ENCODE measurements at places on chromosomes 13 and 19.

GRCh38 chr19:15252398-15253018, 20.3 kb upstream of the EPHX3 start:
- peak; percentile 39 for DNase-seq

DNA sequence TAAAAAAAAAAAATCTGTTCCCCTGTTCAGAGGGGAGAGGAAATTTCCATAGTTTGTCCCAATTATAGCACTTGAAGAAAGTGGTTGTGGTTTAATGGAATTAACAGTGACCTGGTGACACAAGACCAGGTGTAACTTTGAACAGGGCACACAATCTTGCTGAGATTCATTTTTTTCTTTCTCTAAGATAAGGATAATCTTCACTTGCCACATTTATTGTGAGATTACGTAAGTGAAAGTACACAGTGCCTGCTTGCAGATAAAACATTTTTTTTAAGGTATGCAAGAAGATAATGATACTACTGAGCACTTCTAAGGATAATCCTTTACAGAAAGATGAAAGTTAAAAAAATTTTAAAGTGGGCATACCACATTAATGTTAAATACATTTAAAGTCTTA, 448.1 kb downstream of the DIAPH3 start:
- no peak for DNase-seq

DNA sequence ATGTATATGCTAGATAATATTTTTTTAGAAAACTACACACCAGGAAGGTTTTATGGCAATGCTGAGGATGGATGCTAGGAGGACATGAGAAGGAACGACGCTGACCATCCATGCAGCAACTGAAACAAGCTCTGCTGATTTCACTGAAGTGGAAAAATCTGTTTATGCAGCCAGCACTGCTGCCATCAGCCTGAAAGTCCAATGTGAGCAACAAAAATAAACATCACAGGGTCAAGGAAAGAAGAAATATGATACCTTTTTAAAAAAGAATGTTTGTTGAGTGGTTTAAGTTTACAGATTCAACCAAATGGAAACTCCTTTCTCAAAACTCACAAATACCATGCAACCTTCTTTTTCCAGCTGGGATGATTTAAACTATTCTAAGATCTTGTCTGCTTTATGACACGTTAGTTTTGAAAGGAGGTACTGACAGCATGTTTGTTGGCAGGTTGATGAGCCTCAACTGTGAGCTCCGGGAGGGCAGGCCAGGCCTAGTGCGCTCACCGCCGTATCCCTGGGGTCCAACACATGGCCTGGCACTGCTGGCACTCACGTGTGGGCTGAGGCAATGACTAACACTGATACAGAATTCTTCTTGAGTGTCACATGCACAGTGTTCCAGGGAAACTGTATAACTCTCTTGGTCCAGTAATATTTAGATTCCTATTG, 46.8 kb downstream of the LATS2 start:
- DNase-seq = no peak

DNA sequence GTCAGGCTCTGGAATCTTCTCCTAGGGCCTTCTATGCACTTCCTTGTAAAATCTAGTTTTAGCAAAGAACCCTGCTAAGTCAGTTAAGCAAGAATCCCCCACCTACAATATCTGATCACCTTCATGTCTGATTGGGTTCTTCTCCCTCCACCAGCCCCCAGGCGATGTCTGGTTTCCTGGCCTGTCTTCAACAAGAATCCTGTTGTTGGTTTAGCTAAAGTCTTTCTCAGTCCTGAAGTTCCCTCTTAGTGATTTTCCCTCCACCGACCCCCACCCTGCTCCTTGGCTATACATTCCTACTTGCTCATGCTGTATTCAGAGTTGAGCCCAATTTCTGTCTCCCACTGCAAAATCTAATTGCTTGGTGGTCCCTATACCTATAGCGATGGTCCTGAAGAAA, 35.2 kb upstream of the SLC46A3 start:
- DNase-seq = no peak

DNA sequence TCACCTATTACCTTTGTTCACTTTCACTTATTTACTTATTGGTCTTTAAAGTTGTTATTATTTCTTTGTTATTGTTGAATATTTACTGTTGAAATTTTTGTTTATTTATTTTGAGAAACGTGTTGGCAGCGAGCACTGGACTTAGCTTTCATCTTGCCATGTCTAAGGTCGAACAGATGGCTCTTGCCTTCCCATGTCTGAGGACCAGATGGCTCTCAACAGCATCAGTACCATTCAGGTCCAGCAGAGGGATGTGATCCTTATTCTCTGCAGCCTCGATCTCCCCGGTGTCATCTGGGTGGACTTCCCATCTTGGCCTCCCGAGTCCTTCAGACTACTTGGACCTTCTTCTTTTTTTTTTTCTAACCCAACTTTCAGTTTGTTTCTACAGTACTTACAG, 1437.6 kb downstream of the UQCRFS1 start:
- no peak for DNase-seq

DNA sequence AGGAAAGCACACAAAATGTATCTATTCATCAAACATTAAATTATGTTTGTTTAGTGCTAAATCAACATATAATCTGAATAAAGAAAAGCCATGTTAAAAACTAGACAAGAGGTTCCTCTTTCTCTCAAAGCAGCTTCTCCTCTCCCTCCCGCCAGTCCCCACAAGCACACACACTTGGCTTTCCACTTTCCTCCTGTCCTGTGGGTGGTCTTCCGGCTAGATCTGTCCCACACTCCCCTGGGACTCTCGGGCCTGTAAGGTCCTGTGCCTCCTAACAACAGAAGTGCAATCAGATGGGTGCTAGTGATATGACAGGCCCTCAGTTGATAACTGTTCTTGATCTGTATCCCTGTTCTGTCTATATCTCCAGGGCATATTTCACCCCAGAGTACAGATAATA, 45.6 kb upstream of the RAP2A start:
- DNase-seq = no peak

GRCh38 chr19:50171752-50172151, 8.7 kb upstream of the IZUMO2 start:
- no peak for DNase-seq

GRCh38 chr19:6818246-6818645, 45.7 kb downstream of the VAV1 start:
- DNase-seq = peak; percentile 20

DNA sequence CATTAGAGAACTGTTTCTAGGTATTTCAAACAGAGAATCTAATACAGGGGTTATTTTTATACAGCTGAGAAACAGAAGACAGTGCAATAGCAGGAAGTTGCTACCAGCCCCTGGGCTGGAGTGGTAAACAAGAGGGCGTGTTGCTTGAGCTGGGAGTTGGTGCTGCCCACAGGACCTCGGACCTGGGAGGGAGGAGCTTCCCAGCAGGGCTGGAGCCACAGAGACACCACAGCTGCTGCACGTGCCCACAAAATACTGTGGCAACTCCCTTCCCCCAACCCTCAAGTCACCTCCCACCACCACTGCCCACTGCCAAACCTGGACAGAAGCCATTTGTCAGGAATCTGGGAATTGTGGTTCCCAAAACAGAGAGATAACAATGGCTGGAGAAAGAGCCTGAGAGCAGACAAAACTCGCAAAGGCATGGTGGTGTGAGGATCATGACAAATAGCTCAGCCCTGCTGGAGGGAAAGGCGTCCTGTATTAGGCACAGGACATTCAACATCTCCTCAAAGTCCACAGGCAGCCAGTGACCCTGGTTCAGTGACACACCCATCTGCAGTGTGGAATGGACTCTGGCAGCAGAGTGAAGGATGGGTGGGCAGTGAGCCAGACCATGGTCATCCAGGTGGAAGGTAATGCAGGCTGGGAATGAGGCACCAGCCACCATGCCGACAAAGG, 57.2 kb downstream of the SPATA13 start:
- DNase-seq = peak; percentile 43

DNA sequence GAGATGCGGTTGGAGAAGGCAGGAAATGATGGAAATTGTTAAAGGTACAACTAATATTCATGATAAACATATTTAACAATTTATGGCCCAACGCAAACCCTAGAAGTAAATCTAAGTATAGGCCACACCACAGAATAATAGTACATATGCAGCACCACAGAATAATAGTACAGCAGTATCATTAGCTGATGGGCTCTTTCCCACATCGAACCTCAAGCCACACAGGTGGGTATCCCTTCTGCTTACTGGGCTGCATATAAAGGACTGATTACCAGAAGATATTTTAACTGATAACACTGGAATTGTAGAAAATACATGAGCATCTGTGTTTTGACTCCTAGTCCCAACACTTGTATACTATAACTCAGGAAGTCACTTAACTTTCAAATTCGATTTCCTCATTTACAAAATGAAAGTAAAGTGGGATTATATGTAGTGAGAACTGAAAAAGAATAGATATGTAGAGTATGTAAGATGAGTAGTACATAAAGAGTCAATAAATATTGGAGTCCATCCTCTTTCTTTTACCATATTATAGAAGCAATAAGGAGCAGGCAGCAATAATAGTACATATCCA, 91.5 kb downstream of the TSC22D1 start:
- DNase-seq = peak; percentile 42

- DNase-seq = peak; percentile 41
These were observed at the start of gene TMEM145 for GRCh38 chr19:42313096-42313839. Gene TMEM145, plus strand, starts transcription at chr19:42313309. Its CDS starts 68 bp downstream, at chr19:42313377.

DNA sequence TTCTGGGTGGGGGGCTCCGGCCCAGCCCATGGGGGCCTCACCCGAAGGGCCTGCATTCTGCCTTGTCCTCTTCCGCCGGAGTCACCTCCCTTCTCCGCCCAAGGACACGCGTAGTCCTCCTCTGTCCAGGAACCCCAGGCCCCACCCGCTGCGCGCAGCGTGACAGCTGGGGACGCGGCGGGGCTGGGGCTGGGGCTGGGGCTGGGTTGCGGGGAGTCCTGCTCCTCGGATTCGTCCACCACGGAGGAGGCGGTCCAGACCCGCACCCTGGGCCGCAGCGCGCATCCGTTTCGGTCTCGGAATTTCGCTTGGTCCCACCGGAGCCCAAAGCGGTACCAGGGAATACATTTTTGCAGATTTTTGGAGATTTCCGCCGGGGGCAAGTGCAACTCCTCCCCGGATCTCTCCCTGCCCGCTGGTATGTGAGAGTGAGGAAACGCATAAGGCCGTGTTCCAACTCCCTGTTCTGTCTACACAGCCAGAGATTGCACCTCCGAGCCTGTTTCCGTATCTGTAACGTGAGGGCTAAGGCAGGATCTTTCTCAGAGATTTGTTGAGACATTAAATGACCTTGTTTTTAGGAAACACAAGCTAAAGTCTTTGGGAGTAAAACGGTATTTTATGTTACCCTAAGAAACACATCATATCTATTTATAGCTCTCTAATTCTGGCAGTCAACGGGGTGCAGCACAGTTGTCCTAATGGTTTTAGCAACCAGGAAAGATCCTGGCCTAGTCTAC, at the start of gene COX7A1:
COX7A1 (minus strand) TSS at position 96 of the 740 bp plus-strand sequence; CDS start at position 56, 40 bp downstream.
- peak; percentile 20 for DNase-seq

- DNase-seq = peak; percentile 69
These were observed 202.9 kb downstream of the ATP8A2 start for GRCh38 chr13:25574437-25575411.

DNA sequence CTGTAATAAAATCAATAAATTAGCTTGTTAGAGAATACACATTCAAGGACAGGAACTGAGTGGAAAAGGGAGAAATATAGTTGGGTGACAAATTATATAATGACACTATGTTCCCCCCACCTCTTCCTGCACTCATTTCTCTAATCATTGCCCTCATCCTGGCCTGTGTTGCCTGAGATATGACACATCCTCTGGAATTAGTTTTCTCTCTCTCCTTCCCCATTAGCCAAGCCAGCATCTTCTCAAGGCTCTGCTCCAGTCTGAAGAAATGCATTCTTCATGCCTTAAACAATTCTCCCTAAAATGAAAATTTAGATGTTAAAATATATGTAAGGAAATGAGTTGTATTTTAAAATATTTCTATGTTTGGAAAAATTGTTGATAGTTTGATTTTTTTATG, 280.3 kb downstream of the POU4F1 start:
- no peak for DNase-seq

- DNase-seq = peak; percentile 61
These were observed 12.3 kb downstream of the RUBCNL start for GRCh38 chr13:46374710-46375109.

- no peak for DNase-seq
These were observed 23.8 kb downstream of the ATP11A start for GRCh38 chr13:112713517-112714253.

- no peak for DNase-seq
These were observed 72.2 kb downstream of the UFM1 start for GRCh38 chr13:38421590-38422560.

DNA sequence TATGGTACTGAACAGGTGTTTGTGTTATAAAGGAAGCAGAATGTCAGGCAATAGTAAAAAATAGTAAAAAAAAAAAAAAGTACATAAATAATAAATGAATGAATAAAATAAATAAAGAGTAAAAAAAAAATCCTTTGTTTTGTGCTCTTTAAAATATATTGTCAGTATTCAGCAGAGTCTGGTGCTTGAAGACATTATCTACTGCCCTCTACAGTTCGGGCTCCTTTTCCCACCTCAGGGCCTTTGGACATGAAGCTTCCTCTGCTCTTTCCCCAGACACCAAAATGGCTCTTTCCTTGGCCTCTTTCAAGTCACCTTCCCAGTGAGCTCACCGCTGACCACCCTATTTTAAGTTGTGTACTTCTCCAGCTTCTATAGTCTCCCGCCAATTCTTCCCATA, 137.5 kb downstream of the TNFRSF19 start:
- no peak for DNase-seq
